ENCODE measurements at places on chromosomes 5 and 9. TPM values are rescaled to one million over a fixed set of nuclear protein-coding genes. Genes with fewer than 3 reads are reported as not detected.

DNA sequence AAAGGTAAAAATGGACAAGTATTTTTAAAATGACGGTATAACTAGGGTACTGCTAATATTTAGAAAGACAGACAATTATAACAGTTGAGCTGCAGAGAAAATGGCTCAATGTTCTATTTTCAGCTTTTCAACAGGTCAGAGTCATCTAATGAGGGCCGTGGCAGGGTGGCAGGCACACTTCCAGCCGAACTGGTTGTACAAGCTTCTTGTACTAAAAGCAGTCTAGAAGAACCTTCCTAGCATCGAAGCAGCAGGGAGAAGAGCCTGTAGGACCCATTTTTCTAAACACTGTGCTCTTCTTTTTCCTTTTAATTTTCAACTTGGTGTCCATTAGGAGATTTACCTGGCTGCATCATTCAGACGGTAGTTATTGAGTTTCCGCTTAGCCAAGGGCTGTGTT is 85.6 kb downstream of the SLC28A3 start:
- H3K27ac ChIP-seq: no peak overlapping the region
- H3K27me3 ChIP-seq: no peaks in the 10 kb centered on the region
- no peak overlapping the region for H3K4me3 ChIP-seq

DNA sequence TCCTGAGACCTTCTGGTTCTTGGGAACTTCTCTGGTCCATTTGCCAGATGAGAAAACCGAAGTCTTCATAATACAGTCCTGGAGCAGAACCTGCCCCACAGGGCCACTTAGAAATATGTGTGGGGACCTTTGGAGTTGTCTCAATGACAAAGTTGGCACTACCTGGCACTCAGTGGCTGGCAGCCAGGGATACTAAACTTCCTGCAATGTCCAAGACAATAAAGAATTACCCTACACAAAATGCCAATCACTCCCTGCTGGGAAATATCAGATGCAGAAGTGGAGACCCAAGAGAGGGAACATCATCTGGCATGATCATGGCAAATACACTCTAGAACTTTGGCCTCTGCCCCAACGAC is 29.6 kb downstream of the ADRB2 start:
- no peaks in the 10 kb centered on the region for H3K36me3 ChIP-seq
- peaks cover 27% of the 10 kb centered on the region for H3K4me1 ChIP-seq
- no peak for DNase-seq
- peak overlapping the region; percentile 29 for H3K27ac ChIP-seq
- H3K27me3 ChIP-seq: no peaks in the 10 kb centered on the region
- H3K4me3 ChIP-seq: no peak overlapping the region

IFNA13 gene
- total RNA-seq: not detected

DNA sequence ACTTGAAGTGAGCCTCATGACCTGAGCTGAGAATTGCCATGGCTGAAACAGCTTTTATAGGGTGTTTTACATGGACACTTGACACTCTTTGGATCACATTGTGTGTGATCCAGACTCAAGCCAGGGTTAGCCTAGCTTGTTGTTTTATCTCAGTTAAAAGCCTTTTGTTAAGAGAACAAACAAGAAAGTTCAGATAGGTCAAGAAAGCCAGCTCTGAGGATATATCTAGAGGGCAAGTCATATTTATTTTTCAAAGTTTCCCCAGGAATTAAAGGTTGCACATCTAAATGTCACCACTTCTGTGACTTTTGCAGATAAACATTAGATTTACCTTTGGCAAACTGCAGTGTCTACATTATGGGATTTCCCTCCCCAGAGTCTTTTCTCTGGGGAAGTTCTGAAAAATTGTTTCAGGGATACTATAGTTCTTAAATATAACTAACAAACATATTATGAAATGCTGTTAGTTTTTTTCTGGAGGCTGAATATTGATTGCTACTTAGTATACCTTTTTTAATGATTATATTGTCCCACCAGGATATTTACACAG is 134.5 kb downstream of the C9orf152 start:
- H3K4me3 ChIP-seq: no peak overlapping the region
- H3K27me3 ChIP-seq: no peaks in the 10 kb centered on the region
- peaks cover 7% of the 10 kb centered on the region for H3K4me1 ChIP-seq
- no peaks in the 10 kb centered on the region for H3K36me3 ChIP-seq
- DNase-seq: no peak

GRCh38 chr5:31531543-31531887 is 378 bp downstream of the DROSHA start:
- DNase-seq: peak; percentile 35
- H3K27ac ChIP-seq: peak overlapping the region; percentile 71
- H3K4me3 ChIP-seq: peak overlapping the region; percentile 97

Measured in lung (tissue), 17 donors.